ENCODE measurements at places on chromosomes 2 and 18.

GRCh38 chr2:144453486-144454158 is 66.3 kb downstream of the ZEB2 start:
- no peak for DNase-seq

- no peak for DNase-seq
Observed at GRCh38 chr18:23066060-23066459, 69.2 kb upstream of the CABLES1 start.

GRCh38 chr2:65974067-65974723 is 460.7 kb upstream of the MEIS1 start:
- no peak for DNase-seq

- DNase-seq: no peak
Observed at GRCh38 chr2:152694161-152694661, 23.1 kb downstream of the PRPF40A start.

DNA sequence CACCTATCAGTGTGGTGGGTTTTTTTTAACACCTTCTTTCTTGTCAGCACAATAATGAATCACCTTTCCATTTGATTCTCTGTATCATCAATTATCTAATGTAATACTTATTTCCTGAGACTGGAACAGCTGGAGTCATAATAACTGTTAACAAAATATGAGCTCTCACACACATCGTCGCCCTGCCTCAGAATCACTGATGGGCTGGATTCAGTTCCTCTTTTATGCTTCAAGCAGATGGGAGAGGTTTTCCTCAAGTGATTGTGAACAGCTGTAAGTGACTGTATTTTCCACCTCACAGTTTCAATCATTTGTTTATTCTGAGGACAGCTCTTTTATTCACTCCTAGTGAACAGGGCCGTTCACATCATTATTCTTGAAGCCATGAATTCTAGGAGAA is 330.2 kb downstream of the DSC3 start:
- DNase-seq: no peak

DNA sequence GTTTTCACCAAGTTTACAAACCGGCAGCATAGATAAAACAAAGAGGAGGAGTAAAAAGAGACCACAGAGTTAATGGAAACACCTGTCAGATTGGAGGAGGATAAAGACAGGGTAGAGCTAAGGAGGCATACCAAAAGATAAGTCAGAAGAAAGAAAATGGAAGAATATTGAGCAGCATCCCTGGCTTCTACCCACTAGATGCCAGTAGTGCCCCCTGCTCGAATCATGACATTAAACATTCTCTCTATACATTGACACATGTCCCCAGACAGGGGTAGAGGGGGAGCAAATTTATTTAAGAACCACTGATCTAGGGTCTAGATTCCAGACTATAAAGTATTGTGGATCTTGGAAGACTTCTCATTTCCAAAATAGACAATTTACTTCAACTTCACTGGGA is 159.8 kb upstream of the ETAA1 start:
- no peak for DNase-seq

DNA sequence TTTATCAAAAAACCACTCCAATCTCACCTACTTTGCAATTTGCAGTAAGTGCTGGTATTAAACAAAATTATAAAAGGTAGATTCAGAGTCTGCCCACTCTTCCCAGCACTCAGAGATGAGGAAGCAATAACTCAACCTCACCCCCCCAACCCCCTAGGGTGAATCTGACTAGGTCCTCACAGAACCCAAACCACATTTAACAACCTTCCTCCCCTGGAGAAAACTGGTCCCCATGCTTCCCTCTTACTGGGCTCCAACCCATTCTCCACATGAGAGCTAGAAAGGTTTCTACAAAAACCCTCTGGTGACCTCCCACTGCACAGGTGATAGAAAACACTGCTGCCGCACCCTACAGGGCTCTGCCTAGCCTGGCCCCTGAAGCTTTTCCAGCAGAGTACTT is 40.5 kb upstream of the BMP10 start:
- no peak for DNase-seq

- no peak for DNase-seq
Observed at GRCh38 chr18:48428475-48429177, 19.4 kb upstream of the ZBTB7C start.

DNA sequence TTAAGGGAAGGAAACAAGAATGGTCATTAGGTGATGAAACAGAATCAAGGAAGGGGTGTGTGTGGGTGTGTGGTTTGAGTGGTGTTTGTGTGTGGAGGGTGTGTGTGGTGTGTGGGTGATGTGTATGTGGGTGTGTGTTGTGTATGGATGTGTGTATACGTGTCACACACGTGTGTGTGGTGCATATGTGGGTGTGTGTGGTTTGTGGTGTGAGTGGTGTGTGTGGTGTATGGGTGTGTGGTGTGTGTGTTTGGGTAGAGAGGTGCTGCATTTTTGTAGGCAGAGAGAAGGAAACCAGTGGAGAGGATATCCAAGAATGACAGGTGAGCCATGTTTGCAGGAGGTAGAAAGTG is 1.1 kb upstream of the CEP192 start:
- DNase-seq: no peak

DNA sequence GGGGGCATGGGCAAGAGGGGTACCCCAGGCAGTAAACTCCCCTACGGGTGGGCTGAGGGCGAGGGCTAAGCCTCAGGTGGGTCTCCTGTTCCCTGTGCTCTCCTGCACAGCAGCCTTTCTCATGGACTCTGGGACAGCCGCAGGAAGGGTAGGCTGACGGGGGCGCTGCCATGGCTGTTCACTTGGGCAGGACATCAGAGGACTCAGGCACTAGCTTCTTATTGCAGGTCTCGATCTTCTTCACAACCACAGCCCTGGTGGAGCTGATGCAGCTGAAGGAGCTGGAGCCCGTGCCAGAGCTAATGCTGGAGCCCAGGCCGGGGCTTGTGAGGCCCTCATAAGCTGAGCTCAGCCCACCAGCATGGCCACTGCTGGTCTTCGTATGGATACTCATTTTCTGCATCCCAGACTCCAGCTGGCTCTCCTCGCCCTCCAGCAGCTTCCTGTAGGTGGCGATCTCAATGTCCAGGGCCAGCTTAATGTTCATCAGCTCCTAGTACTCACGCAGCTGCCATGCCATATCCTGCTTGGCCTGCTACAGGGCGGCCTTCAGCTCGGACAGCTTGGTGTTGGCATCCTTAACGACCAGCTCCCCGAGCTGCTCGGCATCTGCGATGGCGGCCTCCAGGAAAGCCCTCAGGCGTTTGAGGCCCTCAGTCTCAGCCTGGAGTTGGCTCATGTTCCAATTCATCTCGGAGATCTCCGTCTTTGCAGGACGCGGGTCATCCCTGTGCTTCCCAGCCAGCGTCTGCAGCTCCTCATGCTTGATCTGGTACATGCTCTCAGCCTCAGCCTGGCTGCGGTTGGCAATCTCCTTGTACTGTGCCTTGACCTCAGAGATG is 359.8 kb upstream of the SETBP1 start:
- DNase-seq: no peak

DNA sequence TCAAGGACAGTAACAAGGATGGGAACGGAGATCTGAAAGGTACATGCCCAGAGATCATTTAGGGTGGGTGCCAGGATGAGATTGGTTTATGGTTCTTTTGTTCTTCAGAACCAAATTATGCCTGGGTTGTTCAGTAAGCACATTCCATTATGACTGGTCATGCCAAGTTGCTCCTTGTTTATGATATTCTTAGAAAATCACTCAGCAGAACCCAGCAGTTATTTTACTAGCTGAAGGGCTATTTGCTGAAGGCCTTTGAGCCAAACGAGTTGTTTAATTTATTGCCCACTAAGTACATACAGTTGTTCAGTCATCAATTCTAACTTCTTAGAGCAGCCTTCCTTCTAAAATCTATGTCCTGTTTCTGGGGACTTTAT is 635 bp downstream of the SLC3A1 start:
- DNase-seq: no peak

DNA sequence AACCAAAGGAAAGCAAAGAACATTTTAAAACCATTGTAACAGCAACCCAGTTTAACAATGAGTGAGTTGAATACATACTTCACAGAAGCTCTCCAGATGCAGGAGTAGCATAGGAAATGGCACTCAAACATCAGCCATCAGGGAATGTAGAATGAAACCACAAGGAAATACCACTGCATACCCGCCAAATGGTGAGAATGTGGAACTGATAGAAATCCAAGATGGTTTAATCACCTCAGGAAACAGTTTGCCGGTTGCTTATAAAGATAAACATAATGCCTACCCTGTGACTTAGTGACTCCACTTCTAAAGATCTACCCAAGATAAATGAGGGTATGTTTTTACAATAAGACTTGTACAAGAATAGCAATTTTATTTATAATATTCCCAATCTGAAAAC is 132.0 kb downstream of the GALNT1 start:
- DNase-seq: no peak

DNA sequence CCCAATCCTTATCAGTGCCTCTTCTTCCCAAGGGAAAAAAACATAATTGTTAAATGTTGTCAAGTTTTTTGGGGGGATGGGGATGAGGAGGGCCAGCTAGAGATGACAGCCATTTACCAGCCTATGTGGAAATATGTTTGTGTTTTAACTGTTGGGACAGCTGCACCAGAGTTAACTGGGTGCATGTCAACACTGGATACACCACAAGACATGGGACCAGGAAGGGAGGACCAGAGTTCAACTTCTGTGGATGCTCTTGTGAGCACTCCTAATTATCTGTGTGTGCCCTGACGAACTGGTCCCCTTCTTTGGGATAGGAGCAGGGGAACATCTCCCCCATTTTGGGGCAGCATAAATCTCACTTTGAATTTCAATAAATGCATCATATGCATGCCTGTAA is 66.1 kb upstream of the FZD5 start:
- no peak for DNase-seq

DNA sequence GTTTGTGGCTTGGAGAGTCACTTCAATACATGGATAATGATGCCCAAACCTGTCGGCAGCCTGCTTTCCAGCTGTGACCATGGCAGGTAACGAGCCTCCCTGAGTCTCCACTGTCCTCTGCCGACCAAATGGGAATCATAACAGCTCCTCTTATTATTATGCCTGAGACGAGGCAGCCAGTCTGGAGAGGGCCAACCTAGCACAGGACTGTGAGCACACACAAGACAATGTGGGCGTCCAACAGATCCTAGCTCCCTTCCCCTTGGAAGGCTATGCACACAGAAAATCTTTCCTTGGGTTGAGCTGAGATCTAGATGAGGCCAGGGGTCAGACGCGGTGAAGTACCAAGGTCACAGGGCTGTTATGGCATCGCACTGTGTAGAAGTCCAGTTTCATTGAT is 890 bp upstream of the SLC4A3 start:
- no peak for DNase-seq

DNA sequence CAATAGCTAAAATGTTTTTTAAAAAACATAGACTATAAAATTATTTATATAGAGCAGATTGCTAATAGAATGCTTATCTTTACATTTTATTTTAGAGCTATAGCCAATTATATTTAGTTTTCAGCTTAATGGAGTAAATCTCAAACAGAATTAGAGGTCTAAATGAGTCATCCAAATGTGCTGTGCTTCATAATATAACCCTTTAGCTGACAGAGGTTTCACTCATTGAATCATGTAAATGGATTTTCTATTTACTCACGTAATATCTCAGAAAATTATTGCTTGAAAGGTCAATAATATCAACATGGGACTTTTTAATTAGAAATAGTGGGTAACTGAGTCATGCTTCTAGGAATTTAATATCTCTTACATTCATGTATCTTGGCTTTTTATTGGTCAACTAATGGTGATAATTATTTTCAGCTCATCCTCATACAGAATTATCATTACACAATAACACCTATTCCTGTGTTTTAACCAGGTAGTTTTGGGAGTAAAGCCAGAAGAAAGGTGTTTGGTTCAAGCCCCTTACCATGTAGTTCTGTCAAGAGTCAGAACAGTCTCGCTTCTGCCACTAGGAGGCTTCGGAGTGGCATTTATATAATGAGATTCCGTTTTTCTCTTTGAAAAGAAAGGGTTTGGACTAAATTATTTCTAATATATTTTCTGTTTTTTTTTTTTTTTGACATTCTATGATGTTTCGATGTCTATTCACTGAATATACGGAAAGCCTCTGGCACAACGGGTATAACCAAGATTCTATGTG is 217.6 kb downstream of the CDH7 start:
- DNase-seq: no peak

GRCh38 chr2:16481351-16481750 is 184.3 kb downstream of the CYRIA start:
- no peak for DNase-seq

Data from NCI-H510A (cell line).